ENCODE measurements at places on chromosomes 12 and 14.
A peak's percentile ranks its signal among the peaks of the same experiment; 100 is the strongest.

- no peak for DNase-seq
Measured at GRCh38 chr12:46351886-46352650, 20.5 kb downstream of the SLC38A2 start.

DNA sequence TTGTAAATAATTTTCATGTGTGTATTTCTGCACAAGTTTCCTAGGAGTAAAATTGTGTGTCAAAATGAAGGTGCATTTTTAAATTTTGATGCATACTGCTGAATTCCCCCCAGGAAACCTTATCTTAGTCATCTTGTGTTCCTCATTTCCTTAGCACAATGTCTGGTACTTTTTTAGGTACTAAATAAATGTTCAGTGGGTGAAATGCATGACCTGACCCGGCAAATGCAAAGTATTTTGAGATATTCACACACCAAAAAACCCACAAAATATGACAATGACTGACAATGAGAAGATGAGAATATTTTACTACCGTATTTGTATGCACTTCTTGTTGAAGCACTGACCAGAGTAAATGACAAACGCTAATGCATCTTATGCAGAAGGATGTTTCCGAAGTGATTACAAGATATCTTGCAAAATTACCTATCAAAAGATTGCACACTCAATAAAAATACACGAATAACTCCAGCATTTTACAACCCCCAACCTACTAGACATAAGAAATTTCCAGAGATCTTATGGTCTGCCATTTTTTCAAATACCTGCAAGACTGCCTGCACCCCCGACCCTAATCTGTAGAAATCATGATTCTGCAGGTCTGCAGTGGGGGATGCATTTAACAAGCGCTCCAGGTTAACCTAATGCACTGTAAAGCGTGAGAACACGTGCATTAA is 895 bp upstream of the PRKAB1 start:
- no peak for DNase-seq

DNA sequence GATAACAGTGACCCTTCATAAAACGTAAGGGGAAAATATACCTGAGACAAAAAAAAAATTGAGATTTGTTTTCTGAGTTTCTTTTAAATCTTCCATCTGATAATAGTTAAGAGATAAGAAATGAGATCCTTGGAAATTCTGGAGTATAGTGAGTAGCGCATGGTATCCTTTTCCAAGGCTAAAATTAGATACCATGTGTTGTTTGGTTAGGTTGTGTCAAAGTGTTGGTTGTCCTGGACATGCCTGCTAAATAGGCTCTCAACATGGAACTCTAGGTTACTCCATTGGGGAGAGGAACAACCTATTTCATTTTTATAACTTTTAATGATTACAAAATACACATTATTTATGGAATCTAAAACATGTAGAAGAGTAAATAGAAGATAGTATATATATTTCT is 14.8 kb downstream of the PYGL start:
- DNase-seq: no peak

GRCh38 chr12:3473844-3474243 is 17.2 kb upstream of the PRMT8 start:
- DNase-seq: no peak

GRCh38 chr12:50453872-50454271 is 50.9 kb upstream of the DIP2B start:
- no peak for DNase-seq

GRCh38 chr12:86543716-86544115 is 287.5 kb upstream of the MGAT4C start:
- no peak for DNase-seq

DNA sequence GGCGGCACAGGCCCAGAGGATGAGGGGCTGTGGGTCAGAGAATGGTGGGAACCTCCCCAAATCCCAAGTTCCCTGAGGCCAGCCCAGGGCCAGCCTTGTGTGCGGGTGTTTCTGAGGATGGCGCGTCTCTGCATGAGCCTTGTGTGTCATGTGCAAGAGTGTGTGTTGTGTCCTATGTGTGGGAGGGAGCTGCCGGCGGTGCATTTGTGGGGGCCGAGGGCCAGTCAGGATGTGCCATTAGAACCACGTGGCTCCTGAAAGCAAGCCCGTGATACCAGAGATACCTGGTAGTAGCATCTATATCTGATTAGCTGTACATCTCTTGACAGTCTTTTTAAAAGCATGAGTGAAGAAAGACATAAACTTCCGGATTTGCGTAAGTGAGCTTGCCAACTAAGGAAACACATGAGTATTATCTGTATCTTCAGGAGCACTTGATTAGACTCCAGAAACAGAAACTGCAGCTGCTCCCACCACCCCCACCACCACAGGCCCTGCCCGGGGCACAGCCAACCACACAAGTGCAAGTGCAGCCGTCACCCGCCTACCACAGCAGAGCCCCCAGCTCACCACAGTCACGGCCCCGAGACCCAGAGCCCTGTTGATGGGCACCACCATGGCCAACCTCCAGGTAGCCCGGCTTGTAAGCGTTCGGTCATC is 19.2 kb downstream of the DDX51 start:
- DNase-seq: no peak

- no peak for DNase-seq
Measured at GRCh38 chr12:11524446-11524845, 125.0 kb upstream of the ETV6 start.

- no peak for DNase-seq
Measured at GRCh38 chr12:42002563-42002962, 142.1 kb downstream of the GXYLT1 start.

DNA sequence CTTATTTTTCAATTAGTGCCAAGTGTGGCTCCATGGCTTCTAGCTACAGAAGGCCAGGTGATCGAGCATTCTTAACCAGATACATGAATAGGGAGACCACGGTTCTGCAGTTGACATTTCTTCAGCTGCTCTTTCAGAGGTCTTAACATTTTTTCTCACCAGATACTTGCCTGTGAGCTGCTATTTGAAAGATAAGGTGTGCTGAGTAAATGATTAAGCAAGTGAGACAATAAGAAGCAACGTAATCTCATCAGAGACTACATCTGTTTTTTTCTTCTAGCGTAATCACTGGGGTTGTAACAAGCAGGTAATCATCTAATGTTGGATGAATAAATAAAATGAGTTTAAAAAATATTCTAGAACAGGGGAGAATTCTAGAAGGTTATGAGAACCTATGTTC is 912.9 kb downstream of the DIO2 start:
- no peak for DNase-seq

- no peak for DNase-seq
Measured at GRCh38 chr14:102826751-102827675, 49.8 kb downstream of the TRAF3 start.

- peak; percentile 17 for DNase-seq
Measured at GRCh38 chr12:118371321-118372282, 1.1 kb downstream of the TAOK3 start.

DNA sequence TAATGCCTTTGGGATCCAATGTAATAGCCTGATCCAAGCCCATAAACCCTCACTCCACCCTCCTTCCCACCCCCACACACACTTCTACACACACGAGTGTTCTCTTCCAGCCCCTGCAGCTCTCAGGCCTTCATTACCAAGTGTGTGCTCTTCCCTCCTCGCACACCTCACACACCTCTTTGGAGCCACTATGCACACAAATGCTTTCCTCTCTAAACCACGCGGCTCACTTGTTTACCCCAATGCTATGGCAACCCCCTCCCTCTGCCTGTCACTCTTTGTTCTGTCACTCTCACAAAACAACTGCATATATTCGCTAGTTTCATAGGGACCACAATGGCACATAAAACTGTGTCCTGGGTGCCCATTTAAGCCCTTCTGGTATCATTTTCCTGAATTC is 35.1 kb downstream of the PPP2R5E start:
- DNase-seq: no peak

DNA sequence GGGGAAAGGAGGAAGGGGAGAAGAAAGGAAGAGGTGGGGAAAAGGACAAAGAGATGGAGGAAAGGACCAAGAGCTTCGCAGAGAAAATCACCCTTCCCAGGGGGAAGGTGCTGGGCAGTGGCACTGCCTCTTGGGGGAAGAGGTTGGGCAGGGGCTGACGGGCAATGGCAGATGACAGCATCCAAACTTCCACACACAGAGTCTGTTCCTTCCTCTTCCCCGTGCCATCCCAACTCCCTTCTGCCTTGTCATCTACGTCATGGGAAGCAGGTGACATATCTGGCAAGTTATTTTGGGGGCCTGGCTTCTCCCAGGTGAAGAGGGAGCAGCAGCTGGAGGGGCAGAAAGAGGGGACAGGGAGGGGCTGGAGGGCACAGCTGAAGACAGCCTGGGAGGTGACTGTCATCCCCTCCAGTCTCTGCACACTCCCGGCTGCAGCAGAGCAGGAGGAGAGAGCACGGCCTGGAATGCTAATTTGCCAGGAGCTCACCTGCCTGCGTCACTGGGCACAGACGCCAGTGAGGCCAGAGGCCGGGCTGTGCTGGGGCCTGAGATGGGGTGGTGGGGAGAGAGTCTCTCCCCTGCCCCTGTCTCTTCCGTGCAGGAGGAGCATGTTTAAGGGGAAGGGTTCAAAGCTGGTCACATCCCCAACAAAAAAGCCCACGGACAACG is 43.9 kb upstream of the IQSEC3 start:
- no peak for DNase-seq

- no peak for DNase-seq
Measured at GRCh38 chr14:90791486-90791885, 24.7 kb downstream of the TTC7B start.

Data from activated naive CD4-positive, alpha-beta T cell treated with anti-CD3 and anti-CD28 coated beads, Interleukin-2, amount 50 U/mL, for 16 hours (primary cell).